ENCODE measurements at places on chromosomes 3 and 15.

DNA sequence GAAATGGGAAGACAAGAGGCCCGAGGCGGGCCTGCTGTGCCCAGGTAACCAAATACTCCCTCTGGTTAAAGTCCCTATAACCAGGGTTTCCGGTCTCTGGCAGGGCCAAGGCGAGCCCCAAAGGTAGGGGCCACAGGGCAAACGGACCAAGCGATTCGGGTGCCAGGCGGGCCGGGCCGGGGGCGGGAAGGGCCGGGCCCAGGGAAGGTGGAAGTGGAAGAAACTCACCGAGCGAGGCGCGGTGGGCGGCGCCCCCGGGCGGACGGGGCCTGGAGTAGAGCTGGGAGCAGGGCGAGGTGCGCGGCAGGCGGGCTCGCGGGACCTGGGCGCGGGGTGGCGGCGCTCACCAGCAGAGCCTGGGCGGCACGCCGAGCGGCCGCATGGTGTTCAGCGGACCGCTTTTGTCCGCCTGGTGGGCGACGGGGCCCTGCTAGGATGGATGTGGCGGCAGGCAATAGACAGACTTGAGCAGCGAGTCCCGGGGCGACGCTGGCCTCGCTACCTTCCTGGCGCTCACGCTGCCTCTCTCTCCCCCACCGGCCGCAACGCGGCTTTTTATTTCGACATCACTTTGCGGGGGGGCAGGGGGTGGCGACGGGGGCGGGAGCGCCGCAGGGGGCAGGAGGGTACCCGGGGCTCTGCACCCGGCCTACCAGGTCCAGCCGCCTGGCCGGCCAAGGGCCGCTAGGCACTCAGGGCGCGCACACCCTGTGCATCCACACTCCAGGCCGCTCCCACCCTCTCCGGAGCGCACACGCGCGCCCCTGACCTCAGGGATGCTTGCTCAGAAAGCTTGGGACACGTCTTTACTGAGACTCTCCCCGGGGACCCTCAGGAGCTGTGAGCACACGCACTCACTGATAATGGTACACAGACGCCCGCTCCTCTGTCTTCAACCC lies at the start of gene GATA2:
GATA2 (minus strand) TSS at position 531 of the 899 bp plus-strand sequence. CDS start 6,170 bp downstream, outside the sequence.
- no peak for DNase-seq

DNA sequence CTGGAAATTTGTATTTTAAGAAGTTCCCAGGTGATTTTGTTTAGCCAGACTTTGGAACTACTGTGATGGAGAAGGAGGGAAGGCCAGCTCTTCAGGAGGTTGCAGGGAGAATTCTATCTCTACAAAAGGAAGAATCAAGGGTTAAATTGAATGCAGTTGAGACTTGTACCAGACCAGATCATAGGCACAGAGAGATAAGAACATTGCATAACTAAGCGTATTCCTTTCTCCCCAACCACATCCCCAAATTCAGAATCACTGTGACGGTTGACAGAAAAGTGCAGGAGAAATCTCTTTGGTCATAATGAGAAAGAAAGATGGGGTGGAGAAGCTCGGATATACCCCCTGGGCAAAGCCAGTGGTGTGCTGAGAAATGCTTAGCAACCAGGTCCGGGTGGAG lies 7.2 kb downstream of the PLD1 start:
- no peak for DNase-seq

GRCh38 chr3:18902081-18902793 lies 246.1 kb upstream of the KCNH8 start:
- DNase-seq: no peak

- no peak for DNase-seq
Observed at GRCh38 chr3:191368755-191369615, 38.7 kb upstream of the UTS2B start.

DNA sequence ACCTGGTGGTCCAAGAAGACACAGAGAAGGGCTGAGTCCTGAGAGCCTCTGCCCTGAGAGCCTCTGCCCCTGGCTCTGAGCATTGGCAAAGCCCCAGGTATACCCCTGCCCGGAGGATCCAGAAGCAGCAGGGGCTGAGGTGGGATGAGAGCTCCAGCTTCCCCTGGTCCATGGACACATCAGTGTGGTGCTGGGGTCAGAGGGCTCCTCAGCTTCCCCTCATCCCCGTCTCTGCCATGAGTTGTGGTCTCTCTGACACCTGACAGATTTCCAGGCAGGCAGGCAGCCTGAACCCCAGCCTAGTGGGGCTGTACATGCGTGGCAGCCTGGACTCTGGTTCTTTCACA lies 3.5 kb upstream of the KLF15 start:
- DNase-seq: no peak

DNA sequence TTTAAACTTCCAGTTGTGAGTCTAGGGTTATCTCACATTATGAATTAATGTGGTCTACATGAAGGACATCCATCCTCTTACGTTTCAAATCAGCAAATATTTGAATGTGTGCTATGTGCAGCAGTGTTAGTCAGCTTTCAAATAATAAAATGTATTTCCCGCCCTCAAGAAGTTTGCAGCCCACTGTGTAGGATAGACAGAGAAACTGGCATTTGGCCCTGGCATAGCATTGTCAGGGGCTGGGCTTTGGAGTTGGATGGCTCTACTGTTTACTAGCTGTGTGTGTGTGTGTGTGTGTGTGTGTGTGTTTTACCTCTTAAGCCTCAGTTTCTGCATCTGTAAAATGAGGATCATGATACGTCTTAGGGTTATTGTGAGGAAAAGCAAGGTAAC lies 400.5 kb upstream of the C2CD4B start:
- DNase-seq: no peak

DNA sequence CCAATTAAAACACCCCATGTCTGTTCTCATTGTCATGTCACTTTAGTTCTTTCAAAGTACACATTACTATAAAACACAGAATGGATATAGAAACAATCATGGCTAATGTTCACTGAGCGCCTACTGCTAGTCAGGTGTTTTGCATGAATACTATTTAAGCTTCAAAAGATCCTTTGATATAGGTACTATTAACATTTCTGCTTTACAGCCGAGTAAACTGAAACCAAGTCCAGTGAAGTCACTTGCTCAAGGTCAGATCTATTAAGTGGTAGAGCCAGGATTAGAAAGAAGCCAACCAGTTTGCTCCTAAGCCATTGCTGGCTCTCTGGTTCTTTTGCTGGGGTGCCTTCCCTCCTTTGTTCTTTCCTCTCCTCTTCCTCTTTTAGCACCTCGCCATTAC lies 32.4 kb upstream of the NMNAT3 start:
- no peak for DNase-seq

GRCh38 chr15:74530771-74531143 lies 10.3 kb upstream of the ARID3B start:
- no peak for DNase-seq

- DNase-seq: no peak
Observed at GRCh38 chr3:122576174-122576940, 1.1 kb upstream of the PARP15 start.

- no peak for DNase-seq
Observed at GRCh38 chr3:63726656-63727055, 74.2 kb downstream of the SNTN start.

- no peak for DNase-seq
Observed at GRCh38 chr15:92495446-92495845, 101.8 kb downstream of the ST8SIA2 start.

GRCh38 chr3:32177702-32178198 lies 60.7 kb upstream of the CMTM8 start:
- no peak for DNase-seq

DNA sequence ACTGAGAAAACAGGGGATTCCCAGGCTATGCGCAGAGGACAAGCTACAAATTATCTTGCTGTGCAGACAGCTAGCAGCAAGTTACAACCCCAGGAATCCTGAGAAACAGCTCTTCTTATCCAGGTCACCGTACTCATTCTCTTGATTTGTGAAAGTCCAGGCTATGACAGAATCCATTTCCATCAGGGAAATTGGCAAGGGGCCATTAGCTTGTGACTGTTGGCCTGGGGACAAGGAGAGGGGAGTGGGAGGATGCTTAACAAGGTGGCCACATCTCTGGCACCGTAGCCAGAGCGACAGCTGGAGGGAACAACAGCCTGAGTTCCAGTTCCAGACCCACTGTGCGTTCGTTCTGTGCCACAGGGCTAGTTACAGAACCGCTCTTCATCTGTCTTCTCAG lies 44.9 kb upstream of the PLXNA1 start:
- DNase-seq: no peak

- DNase-seq: no peak
Observed at GRCh38 chr3:53154881-53155285, 6.1 kb upstream of the PRKCD start.

GRCh38 chr15:67134067-67134838 lies 68.9 kb downstream of the SMAD3 start:
- DNase-seq: no peak

- DNase-seq: no peak
Observed at GRCh38 chr3:59316688-59317275, 267.0 kb upstream of the CFAP20DC start.

DNA sequence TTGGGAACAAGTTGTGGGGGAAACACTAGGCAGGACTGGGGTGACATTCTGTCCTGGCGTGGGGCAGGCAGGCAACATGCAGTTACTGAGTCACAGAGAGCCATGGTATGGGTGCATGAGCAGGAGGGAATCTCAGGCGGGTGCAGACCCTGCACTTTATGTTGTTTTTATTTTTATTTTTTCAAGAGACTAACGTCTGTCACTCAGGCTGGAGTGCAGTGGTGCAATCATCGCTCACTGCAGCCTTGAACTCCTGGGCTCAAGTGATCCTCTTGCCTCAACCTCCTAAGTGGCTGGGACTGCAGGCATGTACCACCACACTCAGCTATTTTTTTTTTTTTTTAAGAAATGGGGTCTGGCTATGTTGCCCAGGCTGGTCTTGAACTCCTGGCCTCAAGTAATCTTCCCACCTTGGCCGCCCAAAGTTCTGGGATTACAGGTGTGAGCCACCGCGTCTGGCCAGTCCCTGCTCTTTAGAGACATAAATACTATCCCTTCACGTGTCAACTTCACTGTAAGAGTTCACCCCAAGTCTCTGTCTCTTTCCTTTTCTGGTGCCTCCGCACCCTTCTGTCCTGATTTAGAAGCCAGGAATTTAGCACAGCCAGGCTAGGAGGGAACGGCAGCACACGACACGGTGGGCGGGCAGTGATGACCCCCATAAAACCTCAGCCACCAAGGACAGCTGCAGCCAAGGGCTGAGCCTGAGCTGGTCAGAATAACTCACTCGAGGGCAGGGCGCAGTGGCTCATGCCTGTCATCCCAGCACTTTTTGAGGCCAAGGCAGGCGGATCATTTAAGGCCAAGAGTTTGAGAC lies 72.8 kb upstream of the IQSEC1 start:
- no peak for DNase-seq

DNA sequence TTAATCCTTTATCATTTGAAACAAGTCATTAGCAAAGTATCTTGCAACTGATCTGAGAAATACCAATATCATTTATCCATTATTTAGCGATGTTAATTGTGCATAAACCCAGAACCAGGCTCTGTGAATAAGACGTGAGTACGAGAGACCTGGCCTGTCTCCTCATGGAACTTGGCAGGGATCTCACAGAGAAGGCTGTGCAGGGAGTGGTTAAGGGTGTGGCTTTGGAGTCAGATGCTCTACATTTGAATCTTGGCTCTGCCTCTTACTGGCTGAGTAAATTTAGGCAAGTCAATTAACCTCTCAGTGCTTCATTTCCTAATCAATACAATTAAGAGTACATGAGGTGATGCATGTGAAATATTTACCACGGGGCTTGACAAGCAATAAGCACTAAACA lies 39.9 kb upstream of the TBL1XR1 start:
- no peak for DNase-seq

- DNase-seq: no peak
Observed at GRCh38 chr3:36543276-36543997, 163.1 kb downstream of the STAC start.

GRCh38 chr3:108182339-108182738 lies 39.9 kb downstream of the IFT57 start:
- no peak for DNase-seq

DNA sequence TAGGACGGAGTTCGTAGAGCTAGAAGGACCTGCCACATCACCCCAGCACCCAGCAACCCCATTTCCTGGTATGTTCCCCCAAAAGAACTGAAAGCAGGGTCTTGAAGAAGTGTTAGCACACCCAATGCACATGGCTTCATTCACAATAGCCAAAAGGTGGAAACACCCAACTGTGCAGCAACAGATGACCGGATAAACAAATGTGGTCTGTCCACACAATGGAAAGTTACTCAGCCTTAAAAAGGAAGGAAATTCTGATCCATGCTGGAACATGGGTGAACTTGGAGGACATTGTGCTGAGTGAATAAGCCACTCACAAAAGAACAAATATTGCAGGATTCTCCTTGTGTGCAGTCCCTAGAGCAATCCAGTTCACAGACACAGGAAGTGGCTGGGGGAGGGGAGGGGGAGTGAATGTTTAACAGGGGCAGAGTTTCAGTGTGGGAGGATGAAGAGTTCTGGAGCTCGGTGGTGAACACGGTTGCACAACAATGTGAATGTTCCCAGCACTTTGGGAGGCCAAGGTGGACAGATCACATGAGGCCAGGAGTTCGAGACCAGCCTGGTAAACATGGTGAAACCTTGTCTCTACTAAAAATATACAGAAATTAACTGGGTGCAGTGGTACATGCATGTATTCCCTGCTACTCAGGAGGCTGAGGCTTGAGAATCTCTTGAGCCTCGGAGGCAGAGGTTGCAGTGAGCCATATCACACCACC lies 157.5 kb downstream of the NUP210 start:
- DNase-seq: no peak

GRCh38 chr3:53677413-53677812 lies 168.8 kb downstream of the CHDH start:
- DNase-seq: no peak

DNA sequence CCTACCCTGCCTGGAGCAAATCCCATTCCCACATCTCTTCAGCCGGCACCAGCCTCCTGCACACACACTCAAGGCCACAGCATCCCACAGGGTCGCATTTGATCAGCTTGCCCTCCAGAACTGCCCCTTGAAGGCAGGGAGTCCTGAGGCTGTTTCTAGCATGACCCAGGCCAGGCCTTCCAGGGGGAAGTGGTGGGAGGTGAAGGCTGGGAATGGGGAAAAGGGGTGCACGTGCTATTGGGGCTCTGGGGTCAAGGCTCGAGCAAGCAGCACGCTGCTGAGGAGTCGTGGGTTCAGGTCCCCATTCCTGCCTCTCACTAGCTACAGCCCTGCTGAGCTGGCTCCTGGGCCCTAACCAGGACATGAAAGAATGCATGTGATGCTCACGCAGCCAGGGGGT lies 24.9 kb downstream of the SEMA7A start:
- DNase-seq: no peak

GRCh38 chr15:68706931-68707330 lies 113.8 kb downstream of the ANP32A start:
- no peak for DNase-seq

DNA sequence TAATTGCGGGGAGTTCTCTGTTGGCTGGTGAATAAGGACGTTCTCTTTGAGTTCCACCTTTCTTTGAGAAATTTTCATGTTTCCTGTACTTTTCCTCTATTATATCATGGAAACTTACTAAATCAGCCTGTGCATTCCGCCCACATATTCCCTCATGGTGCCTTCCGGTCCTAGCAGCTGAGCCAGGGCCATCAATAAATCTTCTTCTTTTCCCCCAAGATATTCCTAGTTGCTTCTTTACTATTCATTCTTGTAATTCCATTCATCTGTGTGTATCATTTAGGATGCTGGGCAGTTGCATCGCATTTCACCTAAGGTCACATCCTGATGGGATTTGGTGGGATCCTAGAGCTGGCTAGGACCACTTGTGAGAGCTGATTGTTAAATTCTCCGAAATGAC lies 139.2 kb downstream of the RBMS3 start:
- no peak for DNase-seq

- no peak for DNase-seq
Observed at GRCh38 chr3:143302638-143303171, 183.1 kb downstream of the CHST2 start.
